Stimulated activated CD8-positive, alpha-beta memory T cell treated with anti-CD3 and anti-CD28 coated beads, Interleukin-2, amount 100 ng/mL, for 1 hour (primary cell): ENCODE measurements at places on chromosomes 6 and 20.

DNA sequence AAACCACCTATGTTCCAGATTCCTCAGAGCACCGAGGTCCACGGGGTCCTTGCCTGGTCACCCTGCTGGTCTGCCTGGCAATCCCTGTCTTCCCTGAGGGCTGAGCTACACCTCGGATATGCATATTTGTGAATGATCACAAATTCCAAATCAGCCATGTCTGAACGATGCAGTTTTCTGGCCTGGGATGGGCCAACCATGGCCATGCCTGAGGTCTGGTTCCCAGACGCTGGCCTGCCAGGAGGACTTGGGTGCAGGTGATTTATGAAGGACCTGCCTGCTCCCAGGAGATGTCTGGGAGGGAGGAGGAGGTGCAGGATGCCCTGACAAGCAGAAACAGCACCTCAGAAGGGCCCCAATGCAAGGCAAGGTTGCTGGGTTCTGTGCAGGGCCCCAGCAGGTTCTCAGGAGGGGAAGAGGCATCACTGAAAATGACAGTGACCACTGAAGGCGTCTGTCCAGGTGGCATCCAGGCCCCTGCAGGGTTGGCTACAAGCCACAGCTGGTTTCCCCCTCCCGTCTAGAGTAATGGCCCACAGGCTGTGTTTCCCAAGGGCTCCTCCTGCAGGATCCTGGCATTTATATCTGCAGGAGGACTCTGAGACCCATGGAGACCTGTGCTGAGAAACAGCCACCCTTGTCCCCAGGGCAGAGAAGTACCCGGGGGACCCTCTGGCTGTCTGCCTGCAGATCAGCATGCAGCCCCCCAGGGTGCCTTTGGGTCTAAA lies 205.3 kb downstream of the TAF4 start:
- no peak for DNase-seq

- DNase-seq: no peak
These were observed 93.1 kb upstream of the HEY2 start for GRCh38 chr6:125656287-125656870.

DNA sequence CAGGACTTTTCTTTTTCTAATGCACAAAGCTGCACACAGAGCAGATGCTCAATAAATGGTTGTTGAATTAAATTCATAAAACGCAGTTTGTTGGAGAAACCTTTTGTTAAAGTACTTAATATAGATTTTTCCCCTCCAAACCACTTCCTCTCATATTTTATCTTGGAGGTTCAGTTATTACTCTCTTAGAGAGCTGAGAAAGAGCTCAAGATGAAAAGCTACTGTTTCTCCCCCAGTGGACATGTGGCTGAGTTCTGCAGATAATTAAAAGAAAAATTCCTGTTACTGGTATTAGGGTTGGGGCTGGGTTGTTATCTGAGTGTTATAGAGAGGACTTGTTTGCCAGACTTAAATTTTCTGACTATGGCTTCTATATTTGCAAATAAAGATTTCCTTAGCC lies 294.0 kb downstream of the TBC1D7 start:
- no peak for DNase-seq

- no peak for DNase-seq
These were observed 381.0 kb upstream of the ARID1B start for GRCh38 chr6:156396068-156396771.

DNA sequence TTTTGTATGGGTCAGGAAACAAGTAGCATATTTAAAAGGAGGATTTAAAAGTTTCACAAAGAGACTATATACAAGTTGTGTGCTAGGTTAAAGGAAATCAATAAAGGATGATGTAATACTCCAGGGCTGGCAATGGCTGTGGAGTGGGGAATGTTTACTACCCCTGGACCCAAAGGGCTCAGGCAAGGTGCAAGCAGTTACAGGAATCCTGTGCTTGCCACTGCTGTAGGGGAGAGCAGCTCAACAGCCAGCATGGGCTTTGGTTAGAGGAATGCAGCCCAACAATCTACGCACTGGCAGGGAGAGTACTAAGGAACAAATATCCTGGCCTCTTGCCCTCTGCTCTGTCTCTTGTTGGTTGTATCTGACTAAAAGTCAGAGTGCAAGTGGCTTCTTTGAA lies 1642.2 kb downstream of the KHDRBS2 start:
- no peak for DNase-seq

DNA sequence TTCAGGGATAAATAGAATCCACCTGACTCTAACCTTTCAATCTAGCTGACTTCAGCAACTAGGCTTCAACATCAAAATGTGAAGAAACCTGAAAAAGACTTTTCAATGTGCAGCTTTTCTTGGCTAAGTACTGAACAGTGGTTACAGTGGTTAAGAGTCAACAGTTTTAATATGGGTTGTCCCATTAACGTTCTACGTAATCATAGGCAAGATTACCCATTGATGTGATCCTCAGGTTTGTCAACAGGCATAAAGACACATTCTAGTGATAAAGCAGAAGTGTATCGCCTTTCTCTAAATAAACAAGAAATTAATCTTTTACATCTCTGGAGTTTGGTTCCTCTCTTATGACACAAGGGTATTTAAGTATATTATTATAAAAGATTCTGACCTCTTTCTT lies 154.1 kb upstream of the RUNX2 start:
- DNase-seq: no peak

GRCh38 chr6:38640216-38640909 lies 634 bp upstream of the BTBD9 start:
- no peak for DNase-seq

DNA sequence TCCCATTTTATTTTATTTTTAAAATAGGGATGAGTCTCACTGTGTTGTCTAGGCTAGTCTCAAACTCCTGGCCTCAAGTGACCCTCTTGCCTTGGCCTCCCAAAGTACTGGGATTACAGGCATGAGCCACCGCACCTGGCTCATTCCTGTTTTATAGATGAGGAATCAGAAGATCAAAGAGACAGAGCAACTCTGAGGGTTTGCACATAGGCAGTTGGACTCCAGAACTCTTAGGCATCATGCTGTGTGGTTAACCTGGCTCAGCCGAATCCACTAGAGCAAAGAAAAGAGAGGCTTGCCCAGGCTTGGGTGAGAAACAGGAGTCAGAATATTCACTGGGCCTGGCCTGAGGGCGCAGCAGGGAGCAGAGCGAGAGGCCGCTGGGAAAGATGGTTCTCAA lies 9.4 kb downstream of the MYH7B start:
- no peak for DNase-seq

GRCh38 chr6:67141005-67141404 lies 1434.0 kb upstream of the EYS start:
- DNase-seq: no peak

DNA sequence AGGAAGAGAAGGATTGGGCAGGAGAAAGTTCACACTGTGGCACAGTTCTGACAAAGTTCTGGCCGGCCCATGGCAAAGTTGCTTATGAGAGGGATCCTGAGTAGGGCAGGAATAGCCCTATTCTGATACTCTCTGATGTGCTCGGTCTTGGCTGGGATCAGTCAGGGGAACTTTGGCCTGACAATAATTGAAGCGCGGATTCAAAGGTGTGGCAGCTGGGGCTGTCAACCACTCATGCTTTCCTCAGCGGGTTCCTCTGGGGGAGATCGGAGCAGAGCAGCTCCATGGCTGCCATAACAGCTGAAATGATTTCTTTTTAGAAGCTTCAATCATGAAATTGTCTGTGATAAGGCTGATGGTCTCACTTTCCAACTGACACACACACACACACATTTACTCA lies 714.1 kb downstream of the DHX35 start:
- no peak for DNase-seq

DNA sequence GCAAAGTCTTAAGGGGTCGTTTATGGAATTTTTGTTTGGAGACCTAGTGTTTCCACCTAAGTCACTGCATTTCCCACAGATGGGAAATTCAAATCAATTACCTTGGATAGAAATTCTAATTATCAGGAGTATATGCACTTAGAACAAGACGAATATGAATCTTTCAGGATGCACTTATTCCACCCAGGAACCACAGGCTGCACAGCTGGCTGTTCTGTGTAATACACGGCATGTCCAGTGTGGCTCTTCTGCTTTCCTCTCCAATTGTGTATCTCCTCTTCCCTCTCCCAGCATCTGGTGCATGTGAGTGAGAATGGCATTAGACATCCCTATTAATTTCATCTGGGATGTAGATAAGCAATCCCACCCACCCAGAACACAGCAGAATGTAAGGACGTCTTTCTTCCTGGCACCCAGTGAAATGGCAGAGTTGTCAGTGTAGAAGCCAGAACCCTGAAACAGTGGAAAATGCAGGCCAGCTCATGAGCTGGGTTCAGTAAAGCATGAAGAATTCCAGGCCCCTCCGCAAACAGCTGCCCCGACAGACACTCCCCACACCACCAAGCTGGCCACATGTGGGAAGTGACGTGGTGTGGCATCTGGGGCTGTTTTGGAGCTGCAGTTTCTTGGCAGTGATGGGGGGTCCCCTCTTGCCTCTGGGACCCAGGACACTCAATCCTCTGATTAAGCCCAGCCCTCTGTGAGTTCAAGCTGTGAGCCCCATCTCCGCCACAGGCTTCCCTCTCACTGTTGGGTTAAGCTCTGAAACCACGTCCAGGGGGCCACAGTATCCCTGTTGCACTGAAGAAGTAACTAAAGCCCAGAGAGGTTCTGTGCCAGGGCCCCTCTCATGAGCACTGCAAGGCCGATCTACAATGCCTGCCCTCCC lies 180.1 kb upstream of the CST7 start:
- no peak for DNase-seq

- DNase-seq: no peak
These were observed 114.6 kb downstream of the ADAT2 start for GRCh38 chr6:143335865-143336264.

GRCh38 chr20:60073086-60073485 lies 114.9 kb downstream of the CDH26 start:
- DNase-seq: no peak

GRCh38 chr20:18272451-18272850 lies 15.9 kb upstream of the ZNF133 start:
- no peak for DNase-seq

DNA sequence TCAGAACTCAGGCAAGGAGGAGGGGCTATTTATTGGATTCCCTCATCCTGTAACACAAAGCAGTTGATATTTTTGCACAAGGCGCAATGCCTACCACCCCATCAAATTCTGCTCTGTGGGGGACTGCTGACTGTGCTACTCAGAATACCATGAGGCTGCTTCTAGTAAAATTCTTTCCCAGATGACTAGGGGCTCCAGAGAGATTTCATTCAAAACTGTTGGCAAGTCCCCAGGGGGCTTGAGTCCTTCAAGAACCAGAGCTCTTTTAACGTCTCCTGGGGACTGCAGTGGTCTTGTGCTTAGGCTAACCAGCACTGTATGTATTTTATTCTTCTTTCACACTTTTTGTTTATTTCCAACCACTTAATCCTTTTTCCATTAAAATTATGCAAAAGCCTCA lies 365.9 kb upstream of the AGPAT4 start:
- no peak for DNase-seq

DNA sequence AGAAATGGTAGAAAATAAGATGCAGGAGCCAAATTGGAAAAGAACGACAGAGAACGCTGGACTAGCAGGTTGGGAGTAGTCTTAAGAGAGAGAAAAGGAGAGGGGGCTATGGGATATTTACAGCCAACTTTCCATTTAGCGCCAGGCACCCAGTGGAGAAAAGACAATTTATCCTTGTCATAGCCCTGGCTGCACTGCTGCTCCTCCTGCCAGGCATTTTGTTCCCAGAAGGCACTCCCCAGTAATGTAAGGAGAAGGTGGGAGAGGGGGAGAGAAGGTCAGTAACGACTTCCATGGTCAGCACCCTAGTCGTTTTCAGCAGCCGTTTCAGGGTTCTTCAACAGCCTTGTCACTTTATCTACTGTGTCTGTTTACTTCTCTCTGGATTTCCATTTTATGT lies 159.0 kb downstream of the TRMT11 start:
- DNase-seq: no peak

- DNase-seq: no peak
These were observed 52.4 kb downstream of the ATP9A start for GRCh38 chr20:51715856-51716185.

DNA sequence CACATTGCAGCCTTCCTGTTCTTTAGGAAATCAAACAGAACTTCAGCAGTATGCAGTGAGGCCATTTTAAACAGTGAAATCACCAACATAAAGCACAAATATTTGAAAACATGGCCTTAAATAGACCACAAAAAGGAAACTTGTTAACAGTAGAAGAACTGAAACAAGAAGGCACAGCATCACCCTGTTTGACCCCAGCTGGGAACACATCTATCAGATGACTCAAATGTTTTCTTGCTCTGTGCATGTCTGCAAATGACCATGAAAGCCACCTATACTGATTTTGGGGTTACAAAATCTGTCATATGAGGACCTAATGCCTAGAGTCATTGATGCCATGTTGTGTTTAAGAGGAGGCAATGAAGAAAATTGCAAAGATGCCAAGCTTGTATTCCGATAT lies 123.8 kb upstream of the ADGRF1 start:
- DNase-seq: no peak

DNA sequence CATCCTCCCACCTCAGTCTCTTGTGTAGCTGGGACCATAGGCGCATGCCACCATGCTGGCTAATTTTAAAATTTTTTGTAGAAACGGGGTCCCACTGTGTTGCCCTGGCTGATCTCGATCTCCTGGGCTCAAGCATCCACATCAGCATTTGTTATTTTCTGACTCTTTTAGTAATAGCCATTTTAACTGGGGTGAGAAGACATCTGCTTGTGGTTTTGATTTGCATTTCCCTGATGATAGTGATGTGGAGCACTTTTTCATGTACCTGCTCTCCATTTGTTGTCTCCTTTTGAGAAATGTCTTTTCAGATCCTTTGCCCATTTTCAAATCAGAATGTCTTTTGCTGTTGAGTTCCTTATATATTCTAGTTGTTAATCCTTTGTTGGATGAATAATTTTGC lies 22.2 kb upstream of the TULP4 start:
- no peak for DNase-seq

DNA sequence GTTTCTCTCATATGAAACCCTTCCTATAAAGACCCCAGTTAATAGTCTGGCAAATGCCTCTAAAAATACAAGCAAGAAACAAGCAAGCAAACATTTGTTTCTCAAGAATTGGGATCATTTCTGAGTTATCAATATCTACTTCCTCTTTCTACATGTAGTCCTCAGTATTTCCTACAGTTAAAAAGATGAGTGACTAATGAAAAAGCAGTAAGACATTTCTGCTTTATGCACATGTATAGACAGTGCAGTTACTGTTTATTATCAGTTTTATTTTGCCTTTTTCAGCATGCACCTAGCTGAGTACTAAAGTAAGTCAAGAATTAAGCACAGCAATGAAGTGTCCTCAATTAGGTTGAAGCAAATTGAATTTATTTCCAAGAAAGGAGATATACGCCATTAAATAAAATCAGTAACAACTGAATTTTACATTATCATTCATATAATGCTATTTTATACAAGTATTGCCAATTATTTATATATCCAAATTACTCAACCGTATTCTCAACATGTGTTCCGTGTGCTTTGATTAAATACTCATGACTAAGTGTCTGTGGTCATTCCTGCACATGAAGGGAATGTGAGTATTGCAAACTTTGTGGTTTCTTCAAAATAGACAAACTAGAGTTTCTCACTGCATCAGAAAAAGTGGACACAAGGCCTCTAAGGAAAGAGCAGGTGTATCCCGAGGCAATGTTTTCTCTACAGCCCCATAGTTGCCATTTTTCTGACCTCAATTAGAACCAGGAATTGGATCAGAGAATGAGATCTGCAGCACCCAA lies 159.3 kb upstream of the MARCKS start:
- no peak for DNase-seq
